ENCODE measurements at places on chromosomes 7 and 10.

GRCh38 chr10:33370434-33370930 is 36.0 kb upstream of the NRP1 start:
- DNase-seq, result no peak

- no peak for DNase-seq
These were observed 62.4 kb upstream of the C10orf90 start for GRCh38 chr10:126732868-126733267.

DNA sequence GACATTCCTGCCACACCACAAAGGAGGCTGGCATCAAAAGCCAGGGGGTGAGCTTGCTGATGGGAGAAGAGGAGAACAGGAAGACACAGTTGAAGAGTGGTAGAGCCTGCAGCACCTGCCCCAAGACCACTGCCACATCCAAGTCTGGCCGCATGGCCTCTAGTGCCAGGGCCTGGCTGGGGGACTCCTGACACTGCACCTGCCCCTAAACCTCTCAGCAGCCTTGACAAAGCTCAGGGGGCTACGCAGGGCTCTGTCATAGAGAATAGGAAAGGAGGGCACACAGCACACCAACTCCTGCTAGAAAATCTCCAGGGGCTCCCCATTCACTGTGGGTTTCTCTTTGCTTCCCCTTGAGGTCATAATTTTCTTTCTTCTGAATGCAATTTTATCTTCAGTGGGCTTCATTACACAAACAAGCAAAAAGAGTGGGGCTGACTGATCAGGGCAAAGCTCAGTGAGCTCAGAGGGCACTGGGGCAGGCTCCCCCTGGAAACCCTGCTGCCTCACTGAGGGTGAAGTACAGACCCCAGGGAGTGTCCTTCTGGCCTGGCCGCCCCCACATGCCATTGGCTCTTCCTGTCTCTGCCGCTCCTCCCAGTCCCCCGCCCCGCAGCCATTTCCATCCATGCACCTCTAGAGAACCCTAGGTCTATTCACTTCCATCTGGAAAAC is 37.2 kb downstream of the VOPP1 start:
- DNase-seq, result no peak

- DNase-seq, result no peak
These were observed 229.8 kb downstream of the FGFR2 start for GRCh38 chr10:121368347-121369025.

DNA sequence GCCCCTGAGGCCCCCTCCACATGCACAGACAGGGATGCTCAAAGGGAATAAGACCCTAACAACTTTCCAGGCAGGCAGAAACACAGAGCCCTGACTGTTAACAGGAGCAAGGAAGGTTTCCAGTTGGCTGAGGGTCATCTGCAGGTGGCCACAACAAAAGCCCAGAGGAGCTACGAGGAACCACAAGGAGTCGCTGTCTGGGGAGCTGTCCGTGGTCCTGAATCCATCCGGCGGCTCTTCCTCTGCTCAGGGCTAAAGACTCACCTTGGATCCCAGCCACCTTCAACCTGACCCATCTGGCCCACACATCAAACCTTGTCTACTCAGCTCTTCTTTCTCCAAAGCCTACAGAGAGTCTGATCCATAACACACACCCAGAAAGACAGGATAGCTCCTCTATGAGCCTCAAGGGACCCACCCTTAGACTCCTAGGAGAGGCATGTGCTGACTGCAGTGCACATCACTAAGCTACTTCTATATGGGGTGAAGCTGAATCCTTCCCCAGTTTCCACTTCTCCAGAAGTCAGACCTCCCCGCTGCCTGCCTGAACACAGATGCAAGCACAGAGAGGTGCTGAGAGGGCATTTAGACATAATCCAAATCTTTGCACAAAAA is 104.0 kb downstream of the SLIT1 start:
- DNase-seq, result peak; percentile 40

DNA sequence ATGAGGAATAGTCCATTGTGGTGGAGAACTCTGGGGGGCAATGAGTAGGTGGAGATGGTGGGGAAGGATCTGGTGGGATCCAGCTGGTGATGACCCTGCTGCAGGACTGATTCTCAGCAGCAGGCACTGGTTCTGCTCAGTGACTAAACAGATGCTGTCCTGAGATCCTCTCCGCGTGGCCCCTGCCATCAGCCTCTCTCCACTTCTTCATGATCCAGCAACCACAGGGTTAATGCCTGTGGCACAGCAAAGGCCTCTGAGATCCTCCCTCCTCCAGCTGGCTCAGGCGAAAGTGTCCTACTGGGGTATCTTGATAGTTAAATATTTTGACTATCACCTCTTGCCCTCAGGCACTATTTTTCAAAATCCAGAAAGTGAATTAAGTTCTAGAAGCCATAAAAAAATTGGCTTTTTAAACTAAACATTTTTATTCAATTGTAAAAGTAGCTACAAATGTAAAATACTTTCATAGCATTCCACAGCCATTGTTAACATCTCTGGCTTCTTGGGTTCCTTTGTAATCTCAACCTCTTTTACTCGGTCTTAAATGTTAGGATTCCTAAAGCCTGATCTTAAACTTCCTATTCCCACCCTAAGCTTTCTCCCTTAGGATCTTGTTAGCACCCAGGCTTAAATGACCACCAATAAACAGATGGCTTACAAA is 13.1 kb downstream of the PLAU start:
- no peak for DNase-seq

DNA sequence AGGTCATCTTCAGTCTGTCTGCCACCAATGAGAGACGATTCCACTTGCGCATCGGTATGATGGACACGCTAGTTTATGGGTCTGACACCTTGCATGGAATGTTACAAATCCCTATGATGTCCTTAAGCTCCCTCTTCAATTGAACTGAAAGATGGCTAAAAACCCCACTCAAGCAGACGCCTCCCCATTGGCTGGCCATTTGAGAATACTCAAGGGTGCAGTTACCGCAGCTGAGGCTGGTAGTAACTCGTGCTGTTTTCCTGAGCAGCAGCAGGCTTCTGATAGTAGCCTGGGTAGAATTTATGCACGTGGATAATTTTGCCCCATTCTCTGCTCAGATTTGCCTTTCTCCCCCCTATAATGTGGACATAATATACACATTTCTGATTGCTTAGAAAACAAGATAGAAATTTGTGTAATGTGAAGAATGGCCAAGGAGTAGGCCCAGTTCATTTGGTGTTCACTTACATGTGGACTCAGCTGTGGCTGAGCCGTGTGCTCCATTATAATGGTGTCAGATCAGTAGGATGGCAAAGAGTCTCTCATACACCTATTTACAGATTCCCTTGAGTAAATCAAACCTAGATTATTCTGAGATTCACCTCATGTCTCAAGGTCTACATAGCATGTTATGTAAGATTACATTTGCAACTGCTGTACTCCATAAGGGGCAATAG is 142.8 kb downstream of the HIBADH start:
- no peak for DNase-seq

DNA sequence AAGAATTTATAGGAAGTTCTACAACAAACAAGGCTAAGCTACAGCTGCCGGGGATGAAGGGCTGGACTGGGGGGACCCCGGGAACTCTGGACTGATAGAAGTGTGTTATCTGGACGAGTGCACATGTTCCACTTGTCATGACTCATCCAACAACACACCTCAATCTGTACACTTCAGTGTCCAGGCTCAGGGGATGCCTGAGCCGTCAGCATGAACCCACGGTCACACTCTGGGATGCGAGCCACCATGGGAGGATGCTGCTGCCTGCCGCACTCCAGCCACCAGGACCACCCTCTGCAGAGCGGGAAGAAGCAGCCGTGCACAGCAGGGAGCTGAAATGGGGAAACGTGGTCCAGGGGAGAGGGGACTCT is 67.5 kb downstream of the MAD1L1 start:
- DNase-seq, result no peak

DNA sequence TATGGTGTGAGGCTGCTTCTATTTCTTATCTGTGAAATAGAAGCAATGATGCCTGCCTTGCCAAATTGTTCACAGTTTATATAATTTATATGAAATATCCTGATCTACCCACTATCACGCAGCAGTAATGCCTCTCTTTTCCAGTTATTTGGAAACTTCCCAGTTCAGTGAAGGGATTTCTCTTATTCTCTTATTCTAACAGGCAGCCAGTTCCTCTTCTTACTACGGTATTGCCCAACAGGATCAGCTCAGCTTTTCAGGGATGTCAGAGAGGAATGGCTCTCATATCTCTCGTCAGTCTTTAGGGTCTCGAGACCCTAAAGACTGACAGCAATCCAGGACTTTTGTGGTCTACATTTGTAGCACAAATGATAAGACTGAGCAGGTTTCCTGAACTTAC is 215.6 kb downstream of the CREB5 start:
- no peak for DNase-seq

DNA sequence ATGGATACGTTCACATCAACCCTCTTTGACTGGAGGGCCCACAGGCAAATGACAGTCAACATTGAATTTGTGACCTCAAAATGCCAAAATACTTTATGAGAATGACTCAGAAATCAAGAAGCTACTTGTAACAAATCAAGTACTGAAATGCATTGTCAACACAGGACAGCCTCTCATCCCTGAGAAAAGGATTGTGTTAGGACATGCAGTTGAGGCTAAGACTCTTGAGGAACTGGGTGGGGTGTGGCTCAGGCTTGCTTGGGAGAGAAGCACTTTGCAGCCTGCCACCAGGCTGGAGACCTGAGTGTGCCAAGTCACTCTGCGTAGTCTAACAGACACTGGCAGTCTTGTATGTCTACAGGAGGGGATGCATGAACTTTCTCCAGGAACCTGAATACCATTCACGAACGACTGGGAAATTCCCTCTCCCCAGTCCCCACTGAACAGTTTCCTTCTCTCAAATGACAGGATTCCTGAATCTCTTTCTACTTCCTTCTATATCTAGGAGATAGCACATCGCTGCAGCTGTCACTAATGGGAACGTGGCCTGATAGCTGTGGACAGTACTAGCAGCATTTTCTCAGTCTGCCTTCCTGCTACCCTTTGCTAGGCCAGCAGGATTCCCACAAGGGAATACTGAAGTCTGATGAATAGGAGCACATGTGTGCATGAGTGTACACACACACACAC is 3.3 kb upstream of the SMO start:
- DNase-seq, result no peak

- no peak for DNase-seq
These were observed 88.3 kb downstream of the C10orf105 start for GRCh38 chr10:71631007-71631861.

DNA sequence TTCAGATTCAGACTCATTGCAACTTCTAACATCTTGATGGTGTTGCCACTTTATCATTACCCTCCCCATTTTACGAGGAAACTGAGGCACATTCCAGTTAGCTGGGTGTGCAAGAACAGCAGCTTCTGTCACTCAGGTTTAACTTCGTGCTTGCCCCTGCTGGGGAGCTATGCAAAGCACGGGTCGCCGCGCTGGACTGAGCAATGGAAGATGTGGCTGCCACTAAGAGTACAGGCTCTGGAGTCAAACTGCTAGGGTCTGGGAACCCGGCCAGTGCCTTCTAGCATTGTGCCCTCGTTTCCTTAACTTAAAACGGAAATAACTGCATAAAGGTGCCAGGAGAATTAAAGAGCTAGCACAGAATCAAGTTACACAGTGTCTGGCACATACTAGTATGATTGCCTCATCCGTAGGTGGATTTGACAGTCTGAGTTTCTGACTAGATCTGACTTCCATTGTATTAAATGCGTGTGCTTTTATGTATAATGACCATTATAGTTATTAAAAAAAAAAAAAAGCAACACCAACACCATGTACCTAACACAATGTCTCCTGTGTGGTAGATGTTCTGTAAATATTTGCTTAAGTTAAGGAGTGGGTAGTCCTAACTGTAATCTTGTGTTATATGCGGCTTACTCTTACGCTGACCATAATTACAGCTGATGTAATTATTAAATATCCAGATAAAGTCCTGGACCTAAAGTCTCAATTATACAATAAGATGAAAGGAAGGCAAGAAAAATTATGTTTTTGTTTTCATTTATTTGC is 842 bp downstream of the ZNF22 start:
- DNase-seq, result no peak

DNA sequence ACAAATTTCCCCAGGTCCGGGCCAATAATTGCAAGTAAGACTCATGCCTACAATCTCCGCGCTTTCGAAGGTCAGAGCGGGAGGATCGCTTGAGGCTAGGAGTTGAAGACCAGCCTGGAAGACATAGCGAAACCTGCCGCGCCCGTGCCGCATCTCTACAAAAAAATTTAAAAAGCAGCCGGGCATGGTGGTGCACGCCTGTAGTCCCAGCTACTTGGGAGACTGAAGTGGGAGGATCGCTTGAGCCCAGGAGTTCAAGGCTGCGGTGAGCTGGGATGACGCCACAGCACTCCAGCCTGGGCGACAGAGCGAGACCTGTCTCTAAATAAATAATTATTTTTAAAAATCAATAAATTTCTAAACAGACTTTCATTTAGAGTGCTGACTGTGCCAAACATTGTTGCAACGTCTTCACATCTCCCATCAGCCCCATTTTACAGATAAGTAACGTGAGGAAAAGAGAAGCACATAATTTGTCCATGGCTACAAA is 494 bp upstream of the CFAP43 start:
- DNase-seq, result no peak

GRCh38 chr10:19964625-19965024 is 148.4 kb downstream of the PLXDC2 start:
- no peak for DNase-seq

DNA sequence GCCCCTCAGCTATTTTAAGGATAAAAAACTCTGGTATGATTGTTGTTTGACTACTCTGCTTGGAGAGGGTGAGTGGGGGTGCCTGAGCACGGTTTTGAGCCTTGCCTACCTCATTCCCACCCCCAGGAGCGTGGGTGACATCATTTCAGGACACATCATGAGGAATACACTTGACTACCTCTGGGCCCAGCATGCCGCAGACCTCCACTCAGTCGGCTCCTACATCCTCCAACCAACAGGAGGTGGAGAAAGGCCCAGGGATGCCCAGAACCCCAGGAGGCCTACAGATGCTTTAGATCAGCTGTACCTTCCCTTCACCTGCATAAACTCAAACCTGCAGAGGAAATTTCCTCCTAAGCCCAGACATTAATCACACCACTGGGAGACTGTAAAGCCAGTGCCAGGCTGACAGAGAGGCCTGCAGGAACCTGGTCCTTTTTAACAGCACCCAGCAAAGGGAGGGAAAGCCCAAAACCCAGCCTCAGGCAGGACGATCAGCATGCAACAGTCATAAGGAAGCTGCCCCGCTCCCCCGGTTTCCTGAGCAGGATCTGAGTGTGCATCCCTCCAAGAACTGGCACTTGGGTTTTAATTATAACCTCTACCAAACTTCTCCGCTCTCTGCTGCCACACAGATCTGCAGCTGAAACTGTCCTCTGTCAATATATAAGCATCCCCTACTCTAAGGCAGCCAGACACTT is 61.7 kb upstream of the ZNRF2 start:
- DNase-seq, result no peak

- no peak for DNase-seq
These were observed 108.3 kb downstream of the SLC25A40 start for GRCh38 chr7:87767827-87768226.

DNA sequence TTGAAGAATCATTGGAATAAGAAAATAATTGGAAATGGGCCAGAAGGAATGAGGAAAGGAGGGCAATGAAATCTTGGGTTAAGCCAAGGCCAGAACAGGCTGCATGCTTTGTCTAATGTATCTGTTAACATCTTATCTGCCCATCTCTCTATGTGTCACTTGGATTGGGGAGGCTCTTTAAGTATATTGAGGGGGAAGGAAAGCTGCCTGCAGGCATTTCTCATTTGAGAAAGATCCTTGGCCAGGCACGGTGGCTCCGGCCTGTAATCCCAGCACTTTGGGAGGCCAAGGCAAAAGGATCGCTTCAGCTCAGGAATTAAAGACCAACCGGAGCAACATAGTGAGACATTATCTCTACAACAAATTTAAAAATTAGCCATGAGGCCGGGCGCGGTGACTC is 14.3 kb downstream of the PCBD1 start:
- no peak for DNase-seq

GRCh38 chr7:37344886-37345579 is 103.6 kb downstream of the ELMO1 start:
- peak; percentile 10 for DNase-seq

All from T-helper 1 cell (primary cell).